ENCODE measurements at places on chromosomes 4 and X.

GRCh38 chrX:7294483-7294882 is 146.5 kb upstream of the PUDP start:
- DNase-seq, result no peak

- DNase-seq, result peak; percentile 72
These were observed 64.1 kb downstream of the QDPR start for GRCh38 chr4:17447675-17448298.

DNA sequence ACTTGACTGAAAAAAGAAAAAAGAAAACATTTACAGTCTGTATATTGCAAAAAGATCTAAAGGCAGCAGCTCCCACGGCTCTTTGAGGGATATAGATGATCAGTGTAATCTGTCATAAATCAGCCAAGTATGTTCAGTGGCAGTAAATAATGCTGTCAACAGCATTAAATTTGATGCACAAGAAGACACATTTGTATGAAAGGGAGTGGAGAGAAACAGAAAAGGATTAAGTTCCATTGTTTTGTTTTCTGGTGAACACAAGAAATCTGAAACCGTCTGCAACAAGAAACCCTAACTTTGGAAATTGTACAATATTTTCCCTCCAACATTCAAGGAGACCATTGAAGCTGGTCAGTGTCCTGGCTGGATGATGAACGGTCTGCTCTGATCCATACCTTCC is 27.6 kb upstream of the C1QTNF7 start:
- no peak for DNase-seq

DNA sequence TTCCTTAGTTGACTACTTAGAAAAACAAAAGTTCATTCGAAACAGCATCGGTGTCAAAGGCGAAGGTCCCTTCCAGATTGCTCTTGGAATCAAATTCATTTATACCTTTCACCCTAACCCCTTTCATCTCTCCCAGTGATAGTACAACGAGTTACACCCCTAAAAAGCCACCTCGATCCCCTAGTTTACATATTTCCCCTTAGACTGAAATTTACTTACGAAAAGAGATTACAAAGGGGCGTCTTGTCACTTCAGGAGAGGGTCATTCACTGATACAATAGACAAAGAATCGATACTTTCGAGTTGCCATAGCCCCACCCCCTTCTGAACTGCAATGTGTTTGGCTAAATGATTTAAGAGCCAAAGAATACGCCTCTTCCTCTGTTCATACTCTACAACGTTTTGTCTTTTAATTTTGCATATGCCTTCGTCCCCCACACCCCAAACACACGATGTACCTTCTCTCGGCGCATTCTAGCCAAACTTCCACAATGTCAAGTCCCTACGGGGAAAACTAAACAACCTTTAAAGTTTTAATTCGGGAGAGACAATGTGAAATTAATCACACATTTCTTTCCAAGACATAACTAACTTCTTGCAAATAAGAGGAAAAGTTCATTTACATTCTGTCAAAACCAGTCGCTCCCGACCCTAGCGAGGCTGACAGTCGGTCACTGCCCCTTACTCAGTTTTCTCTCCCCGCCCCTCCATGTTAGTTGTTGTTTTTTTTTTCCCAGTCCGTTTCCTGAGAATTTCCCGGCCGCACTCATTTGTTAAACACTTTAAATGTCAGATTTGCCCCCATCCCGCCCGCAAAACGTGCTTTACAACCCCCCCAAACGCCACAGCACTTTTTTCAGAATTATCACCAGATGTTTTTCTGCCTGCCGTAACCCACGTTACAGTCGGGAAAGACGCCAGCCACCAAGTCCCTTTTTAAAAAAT is 88.6 kb downstream of the HPRT1 start:
- DNase-seq, result no peak

GRCh38 chrX:48022738-48023137 is 15.9 kb downstream of the SPACA5 start:
- DNase-seq, result no peak

- no peak for DNase-seq
These were observed 9.5 kb downstream of the LGI2 start for GRCh38 chr4:25021216-25021615.

DNA sequence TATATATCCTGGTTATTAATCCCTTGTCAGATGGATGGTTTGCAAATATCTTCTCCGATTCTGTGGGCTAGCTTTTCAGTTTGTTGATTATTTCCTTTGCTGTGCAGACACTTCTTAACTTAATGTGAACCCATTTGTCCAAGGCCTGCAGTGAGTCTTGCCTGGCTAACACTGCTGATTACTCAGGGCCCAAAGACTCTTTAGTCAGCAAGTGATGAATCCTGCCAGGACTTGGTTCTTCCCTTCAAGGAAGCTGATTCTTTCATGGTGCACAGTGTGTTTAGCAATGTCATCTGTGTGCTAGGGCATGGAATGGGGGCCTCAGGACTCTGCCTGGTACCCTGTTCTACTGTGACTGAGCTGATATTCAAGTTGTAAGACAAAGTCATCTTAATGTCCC is 81.8 kb upstream of the TEX13A start:
- no peak for DNase-seq

DNA sequence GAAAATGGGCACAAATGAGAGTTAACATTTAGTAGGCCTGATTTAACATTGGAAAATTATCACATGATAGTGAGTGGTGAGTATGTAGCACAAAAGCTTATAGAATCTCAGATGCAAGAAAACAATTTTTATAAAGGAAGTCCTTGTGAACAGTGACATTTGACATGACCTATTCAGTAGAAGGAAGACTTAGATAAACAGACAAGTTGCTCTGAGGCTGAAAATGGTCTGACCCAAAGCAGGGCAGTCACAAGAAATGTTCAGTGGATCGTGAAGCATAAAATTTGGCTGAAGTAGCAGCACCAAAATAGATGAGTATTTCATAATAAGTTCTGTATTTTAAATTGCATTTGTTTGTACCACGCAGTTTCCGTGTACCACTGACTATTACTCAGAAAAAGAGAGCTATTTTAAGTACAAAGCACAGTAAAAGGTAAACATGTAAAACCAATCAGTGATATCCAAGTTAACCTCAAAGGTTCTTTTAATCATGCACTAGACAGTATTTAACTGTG is 605.7 kb upstream of the PABPC4L start:
- DNase-seq, result no peak

- no peak for DNase-seq
These were observed 5.5 kb upstream of the OPRPN start for GRCh38 chr4:70392057-70392776.

- DNase-seq, result no peak
These were observed 110.9 kb downstream of the FBXW7 start for GRCh38 chr4:152424977-152425376.

DNA sequence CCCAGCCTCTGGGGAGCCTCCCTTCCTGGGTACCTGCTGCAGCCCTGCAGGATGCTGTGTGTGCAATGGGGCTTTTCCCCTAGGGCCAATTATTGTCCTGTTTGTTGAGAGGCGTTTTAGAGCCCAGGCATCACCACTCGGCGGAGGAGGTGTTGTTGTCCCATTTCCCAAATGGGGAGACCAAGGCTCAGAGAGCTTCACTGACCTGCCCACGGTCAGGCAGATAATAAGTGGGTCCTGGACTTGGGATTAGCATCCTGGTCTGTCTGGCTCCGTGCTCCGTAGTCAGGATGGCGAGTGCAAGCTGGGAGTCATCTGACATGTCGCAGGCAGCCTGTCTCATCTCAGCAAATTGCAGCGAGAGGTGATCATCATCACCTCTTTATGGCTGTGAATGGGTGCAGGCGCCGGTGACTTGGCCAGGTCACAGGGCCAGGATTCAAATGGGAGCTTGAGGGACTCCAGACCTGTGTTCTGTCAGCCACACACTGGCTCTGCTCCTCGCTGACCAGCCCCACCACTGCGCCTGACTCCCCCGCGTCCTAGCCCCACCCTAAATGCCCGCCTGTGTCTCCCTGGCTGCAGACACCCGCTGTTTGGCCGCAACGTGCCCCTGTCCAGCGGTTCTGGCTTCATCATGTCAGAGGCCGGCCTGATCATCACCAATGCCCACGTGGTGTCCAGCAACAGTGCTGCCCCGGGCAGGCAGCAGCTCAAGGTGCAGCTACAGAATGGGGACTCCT is 16.6 kb downstream of the HTRA3 start:
- DNase-seq, result no peak

GRCh38 chrX:13285229-13285628 is 34.6 kb downstream of the ATXN3L start:
- DNase-seq, result no peak

- no peak for DNase-seq
These were observed 173.6 kb upstream of the NRK start for GRCh38 chrX:105648732-105649131.

DNA sequence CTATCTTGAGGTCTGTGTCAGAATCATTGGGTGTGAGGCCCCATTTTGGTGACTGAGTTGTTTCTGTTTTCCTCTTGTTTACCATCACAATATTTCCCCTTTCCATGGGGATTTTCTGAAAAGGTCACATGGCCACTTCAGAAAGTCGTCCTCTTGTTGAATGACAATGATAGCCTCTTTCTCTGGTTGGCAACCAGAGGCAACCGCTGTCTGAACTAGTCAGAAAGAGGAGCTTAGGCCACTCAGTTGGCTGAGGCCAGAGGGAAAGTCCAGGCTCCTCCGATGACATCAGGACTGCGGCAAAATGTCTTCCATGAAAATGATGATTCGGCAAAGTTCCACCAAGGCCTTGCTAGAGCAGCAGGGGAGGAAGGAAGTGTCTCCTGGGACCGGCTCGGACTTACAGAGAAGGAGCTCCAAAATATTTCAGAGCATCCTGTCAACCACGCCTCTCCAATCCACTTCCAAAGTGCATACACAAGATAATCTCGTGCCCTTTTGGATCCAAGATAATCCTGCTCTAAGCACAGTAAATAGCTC is 19.1 kb upstream of the RBM47 start:
- no peak for DNase-seq

DNA sequence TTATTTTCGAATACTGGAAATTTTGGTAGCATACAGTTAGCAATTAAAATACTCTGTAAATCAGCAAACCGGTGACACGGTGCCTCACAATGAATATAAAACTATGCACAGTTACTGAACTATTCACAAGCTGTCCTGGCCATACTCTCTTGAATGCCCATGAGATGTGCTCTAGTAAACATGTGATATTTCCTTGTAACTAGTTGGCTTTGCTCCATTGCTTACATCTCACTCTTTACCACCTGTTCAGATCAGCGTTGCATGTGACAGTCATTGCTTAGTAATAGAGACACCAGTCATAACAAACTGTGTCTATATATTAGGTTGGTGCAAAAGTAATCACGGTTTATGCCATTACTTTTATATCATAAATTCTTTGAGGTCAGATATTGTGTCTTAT is 897.9 kb upstream of the FTHL17 start:
- DNase-seq, result no peak

DNA sequence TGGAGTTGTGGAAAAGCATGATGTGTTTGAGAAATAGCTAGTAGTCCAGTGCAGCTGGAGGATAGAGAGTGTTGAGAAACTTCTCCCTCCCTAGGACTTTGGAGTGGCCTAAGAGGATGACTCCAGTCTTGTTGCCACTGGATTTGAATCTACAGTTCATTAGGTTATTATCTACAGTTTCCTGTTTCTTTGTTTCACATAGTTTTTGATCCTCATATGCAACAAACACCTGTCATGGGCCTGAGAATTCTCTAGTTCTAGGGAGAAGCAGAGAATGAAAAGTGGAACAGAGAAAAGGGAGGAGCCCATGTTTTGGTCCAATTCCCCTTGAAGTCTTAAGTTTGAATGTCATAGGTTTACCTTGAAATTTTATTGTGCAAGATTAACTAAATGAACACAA is 73.6 kb upstream of the TBC1D9 start:
- no peak for DNase-seq

DNA sequence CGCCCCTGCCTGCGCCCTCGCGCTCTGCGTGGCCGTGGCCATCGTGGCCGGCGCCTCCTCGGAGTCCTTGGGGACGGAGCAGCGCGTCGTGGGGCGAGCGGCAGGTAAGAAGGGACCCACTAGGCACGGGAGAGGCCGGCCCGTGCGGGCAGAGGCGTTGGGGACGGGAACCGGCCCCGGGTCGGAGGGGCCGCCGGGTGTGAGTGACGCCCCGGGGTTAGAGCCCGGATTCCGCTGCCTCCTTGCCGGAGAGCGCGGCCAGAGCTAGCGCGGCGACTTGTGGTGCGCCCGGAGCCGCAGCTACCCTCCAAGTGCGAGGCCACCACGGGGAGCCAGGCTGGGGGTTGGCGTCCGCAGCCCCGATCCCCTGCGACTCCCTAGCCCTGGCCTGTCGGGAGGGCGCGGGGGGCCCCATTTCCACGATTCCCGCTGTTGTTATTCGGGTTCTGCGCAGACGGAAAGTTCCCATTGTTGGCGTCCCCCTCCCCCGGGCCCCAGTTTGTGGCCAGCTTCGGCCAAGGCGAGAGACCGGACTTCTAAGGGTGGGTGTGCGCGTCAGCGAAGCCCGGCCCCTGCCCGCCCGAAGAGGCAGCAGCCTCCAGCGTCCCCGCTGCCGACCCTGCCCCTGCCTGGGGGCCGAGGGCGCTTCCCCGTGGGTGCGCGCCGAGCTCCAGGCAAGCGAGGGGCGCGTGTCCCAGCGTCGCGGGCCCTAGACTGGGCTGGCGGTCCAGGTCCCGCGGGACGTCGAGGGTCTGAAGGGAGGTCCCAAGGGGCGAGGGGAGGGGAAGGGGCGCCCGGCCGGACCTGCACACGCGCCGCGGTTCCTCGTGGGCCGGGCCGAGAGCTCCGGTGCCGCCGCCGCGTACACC is 1.1 kb downstream of the FGFR3 start:
- no peak for DNase-seq

DNA sequence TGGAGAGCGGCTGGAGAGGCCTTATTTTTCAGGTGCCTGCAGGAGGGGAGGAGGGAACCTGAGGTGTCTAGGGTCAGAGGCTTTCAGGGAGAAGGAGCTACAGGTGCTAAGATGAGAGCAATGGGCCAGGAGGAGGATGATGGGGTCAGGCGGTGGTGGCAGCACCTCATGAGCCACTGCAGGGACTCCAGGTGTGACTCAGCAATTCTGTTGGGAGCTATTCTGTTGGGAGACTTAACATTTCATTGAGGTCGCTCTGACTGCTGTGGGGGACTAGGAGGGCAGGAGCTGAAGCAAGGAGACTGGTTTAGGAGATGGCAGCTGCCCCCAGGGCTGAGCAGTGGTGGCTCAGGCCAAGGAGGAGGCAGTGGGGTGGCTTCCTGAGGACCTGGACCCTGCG is 65.0 kb downstream of the CLDN34 start:
- DNase-seq, result no peak

- DNase-seq, result no peak
These were observed 89.8 kb upstream of the ARMCX2 start for GRCh38 chrX:101749436-101749835.

- DNase-seq, result no peak
These were observed 11.8 kb upstream of the LCORL start for GRCh38 chr4:18033111-18034085.

DNA sequence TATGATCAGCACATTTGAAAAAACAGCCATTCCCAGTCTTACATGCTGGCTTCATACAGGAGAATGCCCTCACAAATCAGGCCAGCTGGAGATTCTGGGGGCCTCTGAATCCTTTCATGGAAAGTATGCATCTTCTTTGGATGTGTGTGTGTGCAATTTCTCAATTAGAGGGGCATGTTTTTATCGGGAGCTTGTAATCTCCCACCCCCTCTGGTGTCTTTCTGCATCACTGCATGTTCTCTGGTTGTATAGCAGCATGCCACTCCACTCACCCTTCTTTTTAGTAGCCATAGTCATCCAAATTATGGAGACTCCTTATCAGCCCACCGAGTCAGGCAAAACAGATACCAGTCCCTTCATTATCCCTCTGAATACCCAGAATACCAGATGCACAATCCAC is 282.2 kb upstream of the SLIT2 start:
- no peak for DNase-seq

- no peak for DNase-seq
These were observed 46.5 kb upstream of the RAB9B start for GRCh38 chrX:103878466-103879122.
